ENCODE measurements at places on chromosomes 5 and 9. TPM values are rescaled to one million over a fixed set of nuclear protein-coding genes. Genes with fewer than 3 reads are reported as not detected.

PCDHA8 gene
- not detected for total RNA-seq

FBXO4 gene
- total RNA-seq, result 16.1 TPM

ANXA2R gene
- total RNA-seq, result 2.5 TPM

DEPDC1B gene
- total RNA-seq, result 25.1 TPM

DNA sequence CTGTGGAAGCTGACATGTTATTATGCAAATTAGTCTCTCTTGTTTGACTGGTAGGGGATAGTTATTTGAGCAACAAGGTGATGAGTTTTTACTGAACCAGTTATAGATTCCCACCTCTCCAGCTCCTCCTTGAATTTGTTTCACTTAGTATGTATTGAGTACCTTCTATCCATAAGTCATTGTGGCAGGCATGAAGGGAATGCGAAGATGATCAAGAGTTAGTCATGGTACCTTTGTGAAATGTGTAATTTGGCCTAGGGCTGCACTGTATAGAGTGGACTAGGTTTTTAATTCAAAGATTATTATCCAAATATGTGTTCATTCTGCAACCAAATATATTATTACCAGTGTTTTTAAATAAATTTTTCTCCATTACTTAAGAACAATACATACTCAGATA, 110.1 kb downstream of the HACD4 start:
- peaks cover 41% of the 10 kb centered on the region for H3K36me3 ChIP-seq
- peaks cover 17% of the 10 kb centered on the region for H3K4me1 ChIP-seq
- no peak overlapping the region for H3K4me3 ChIP-seq
- no peaks in the 10 kb centered on the region for H3K27me3 ChIP-seq
- H3K27ac ChIP-seq, result no peak overlapping the region
